Stimulated activated CD4-positive, alpha-beta T cell treated with anti-CD3 and anti-CD28 coated beads, Interleukin-15, amount 100 ng/mL, for 1 hour (primary cell): ENCODE measurements at places on chromosomes 12 and 14.

DNA sequence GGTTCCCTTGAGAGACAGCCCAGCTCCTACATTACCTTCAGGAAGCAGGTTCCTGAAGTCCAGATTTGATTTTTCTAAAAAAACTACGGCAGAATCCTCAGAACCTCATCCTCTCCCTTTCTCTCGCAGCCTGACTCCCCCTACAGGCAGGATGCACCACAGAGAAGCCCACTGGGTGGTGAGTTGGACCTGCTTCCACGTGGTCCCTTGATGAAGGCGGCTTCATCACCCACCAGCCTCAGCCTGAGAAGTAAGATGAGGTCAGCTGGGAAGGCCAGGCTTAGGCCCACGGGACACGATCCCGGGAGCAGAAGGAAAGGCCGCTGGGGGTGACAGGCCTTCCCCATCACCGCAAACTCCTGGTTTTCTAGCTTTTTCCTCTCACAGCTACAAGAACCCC is 83.0 kb downstream of the ACTN1 start:
- DNase-seq, result no peak

DNA sequence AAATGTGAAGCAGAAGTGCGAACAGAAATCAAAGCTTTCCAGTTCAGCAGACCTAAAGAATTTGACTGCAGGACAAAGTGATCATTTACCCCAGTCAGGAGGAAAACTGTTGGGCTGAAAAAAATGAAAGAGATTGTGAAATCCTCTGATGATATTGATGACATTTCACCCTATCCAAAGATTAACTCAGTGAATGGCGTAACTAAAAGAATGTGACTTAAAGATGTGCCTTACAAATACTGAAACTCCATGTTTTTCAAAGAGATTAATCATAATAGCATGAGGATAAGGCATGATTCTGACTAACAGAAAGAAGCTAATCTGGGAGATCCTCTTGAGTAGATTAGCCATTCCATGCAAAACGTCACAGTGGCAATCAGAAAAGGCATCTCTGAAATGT is 225.6 kb downstream of the DUSP6 start:
- DNase-seq, result no peak

DNA sequence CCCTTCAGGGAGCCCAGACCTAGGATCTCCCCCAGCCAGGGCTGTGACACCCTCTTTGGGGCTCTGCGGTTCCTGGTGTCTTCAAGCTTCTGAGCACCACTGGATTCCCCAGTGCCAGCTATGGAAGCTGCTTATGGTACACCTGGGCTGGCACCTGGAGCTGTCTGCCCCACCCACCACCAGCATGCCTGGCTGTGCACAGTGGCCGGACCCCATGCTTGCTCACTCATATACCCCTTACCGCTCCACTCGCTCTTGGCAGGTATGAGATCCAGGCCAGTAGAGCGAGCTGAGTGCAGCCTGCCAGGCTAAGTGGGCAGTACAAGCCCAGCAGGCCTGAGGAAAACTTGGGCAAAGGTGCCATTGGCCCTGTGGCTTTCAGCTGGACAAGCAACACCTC is 114.0 kb downstream of the DACT1 start:
- no peak for DNase-seq

GRCh38 chr14:64507376-64508156 is 3.0 kb downstream of the ZBTB1 start:
- no peak for DNase-seq

- no peak for DNase-seq
Observed at GRCh38 chr12:52204931-52205505, 13.2 kb upstream of the KRT80 start.

DNA sequence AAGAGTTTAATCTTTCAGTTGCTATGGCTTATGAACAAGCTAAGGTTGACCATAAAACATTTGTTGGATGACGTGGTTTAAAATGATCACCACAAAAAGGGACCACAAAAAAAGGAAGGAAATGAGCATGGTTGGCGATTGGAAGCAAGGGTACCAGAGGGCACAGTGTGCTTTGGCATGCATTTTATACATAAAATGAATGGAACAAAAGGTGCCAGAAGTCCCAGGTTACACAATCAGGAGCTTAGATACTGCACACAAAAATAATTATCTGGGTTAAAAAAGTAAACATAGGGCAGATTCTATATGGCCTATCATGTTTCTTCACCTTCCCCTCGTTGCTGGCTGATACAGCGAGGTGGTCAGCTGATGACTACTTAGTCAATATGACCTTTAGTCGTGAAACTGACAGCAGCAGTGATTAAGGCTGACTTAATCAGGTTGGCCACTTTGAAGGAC is 50.7 kb downstream of the ZC3H14 start:
- no peak for DNase-seq

GRCh38 chr12:58066296-58066695 is 124.9 kb downstream of the ATP23 start:
- no peak for DNase-seq

DNA sequence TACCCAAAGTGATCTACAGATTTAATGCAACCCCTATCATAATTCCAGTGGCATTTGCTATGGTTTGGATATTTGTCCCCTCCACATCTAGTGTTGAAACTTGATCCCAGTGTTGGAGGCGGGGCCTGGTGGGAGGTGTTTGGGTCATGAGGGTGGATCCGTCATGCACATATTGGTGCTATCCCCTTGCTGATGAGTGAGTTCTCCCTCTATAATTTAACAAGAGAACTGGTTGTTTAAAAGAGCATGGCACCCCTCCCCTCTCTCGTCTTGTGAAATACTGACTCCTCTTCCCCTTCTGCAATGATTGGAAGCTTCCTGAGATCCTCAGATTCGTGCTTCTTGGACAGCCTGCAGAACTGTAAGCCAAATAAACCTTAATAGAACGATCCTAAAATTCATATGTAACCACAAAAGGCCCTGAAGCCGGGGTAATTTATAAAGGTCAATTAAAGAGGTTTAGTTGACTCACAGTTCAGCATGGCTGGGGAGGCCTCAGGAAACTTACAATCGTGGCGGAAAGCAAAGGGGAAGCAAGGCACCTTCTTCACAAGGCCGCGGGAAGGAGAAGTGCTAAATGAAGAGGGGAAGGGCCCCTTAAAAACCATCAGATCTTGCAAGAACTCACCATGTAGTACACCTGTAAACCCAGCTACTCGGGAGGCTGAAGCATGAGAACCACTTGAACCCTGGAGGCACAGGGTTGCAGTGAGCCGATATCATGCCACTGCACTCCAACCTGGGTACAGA is 41.2 kb downstream of the SLC39A9 start:
- DNase-seq, result no peak

GRCh38 chr14:52835122-52835903 is 43.9 kb upstream of the GNPNAT1 start:
- no peak for DNase-seq

DNA sequence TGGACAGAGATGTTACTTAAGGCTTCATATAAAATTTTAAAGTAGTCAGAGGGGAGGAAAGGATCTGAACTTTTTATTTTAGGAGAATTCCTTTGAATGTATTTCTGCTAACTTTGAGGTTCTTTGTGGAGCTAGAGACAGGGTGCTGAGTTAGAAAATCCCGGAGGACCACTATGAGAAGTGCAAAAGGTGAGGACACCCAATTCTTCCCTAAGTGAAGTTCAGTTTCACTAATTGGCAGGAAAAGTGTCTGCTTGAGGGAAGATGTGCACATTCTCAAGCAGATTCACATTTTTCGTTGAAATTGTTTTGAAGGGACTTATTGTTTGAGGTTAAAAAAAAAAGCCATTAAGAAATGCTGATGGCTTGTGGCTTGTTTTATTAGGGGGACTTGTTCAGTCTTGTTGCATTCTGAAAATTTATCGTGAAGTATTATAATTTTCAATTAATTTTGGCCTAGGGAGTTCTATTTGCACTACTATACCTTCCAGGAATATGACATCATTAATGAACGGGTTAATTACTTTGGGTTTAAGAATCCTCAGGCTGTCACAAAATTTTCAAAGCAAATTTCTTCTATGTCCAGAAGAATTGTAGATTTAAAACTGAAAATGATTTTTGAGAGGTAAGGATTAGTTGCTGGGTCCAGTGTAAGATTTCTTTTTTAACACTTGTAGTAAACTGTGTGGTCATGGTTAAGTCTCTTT is 1.8 kb downstream of the PCNX1 start:
- DNase-seq, result no peak

DNA sequence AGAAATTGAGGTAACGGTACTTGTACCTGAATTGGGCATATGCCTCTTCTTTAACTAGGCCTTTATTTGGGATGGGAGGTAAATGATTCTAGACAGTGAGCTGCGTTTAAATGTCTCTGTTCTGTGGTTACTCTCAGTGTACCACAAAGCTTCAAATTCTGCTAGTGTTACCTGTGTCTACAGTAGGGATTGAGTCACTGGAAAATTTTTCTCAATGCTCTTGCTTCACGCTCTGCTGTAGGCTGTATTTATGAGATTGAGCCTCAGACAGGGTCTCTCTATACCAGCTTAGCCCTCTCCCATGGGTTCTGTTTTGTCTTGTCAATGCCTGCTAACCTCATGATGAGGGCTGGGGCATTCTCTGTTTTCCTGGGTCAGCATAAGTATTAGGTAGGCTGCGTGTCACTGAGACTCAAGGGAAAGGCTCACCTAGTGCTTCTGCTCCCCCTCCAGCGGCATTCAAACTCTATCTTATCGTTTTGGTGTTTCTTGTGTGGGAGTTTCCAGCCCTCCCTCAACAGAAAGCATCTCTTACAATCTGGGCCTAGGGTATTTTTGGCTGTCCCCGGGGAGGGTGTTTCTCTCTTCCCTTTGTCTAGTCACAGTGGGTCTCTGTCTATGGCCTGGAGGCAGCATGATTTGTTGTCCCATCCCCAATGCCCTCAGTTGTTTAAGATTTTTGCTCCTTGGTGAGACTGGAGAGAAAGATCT is 285.8 kb downstream of the ADGRD1 start:
- no peak for DNase-seq

DNA sequence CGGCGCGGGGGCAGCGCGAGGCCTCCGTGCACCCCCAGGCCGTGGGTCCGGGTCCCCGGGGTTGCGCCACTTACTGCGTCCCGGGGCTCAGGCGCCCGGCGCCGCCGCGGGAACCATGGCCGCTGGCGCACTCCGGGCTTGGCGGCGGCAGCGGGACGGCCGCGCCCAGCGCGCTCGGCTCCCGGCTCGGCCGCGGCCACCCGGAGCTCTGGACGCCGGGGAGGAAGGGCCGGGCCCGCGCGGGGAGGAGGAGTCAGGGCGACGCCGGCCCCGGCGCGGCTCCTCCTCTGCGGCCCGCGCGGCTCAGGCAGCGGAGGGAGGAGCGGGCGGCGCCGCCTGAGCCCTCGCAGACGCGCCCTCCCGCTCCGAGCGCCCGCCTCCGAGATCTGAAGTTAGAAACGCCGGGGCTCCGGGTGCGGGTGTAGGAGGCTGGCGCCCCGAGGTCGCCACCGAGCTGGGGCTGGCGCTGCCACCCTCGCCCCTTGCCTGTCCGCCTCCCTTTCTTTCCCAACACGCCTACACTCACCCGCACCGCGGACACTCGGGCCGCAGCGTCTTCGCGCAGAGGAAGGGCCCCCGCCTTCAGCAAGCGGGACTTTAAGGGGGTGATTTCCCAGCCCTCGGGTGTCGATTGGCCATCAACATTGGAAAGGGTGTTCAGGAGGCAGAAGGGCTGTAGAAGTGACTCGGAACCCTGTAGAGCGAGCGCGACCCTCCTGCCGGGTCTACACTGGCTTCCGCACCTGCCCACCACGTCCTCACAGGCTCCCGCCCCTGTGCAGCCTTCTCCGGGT is at the start of gene NIN:
TSS of gene NIN (minus strand) at position 231 of the 794 bp plus-strand sequence. CDS start 9,106 bp downstream, outside the sequence.
- peak; percentile 60 for DNase-seq

DNA sequence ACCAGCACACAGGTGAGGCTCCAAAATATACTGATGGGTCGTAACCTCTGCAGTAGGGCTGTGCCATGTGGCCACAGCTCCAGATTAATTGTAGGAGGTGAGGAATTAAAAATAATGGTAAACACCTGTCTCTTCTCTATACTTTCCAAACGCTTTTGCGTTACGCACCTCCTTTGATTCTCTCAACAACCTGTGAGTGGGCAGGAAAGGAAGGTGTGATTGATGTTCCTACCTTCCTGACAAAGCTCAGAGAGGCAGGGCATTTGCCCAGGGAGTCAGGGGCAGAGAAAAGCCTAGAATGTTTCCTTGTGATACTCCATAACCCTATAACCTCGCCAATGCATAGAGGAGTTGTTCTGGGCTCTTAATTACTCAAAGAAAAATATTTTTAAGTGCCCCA is 124.9 kb downstream of the PRMT8 start:
- DNase-seq, result no peak

DNA sequence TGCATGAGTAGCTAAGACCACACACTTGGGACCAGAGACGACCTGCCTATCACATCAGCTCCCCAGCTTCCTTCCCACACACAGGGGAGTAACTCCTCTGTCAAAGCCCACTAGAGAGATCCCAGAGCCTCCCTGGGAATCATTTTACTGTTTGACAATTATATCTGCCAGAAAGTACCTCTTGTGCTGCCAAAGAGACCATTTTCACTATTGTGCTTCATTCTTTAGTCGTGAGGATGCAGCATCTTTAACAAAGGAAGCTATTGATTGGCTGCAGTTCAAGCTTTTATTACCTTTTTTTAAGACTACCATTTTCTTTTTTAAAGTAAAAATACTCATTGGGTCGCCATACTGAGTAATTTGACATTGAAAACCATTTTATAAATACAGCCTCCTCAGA is 194.5 kb upstream of the RGS6 start:
- no peak for DNase-seq

GRCh38 chr12:25957793-25958427 is 572 bp upstream of the RASSF8 start:
- DNase-seq, result no peak

- no peak for DNase-seq
Observed at GRCh38 chr12:10241727-10242126, 29.1 kb downstream of the GABARAPL1 start.

GRCh38 chr12:109347589-109347988 is at the start of gene MYO1H:
TSS of gene MYO1H (plus strand) at chr12:109347900. CDS start at chr12:109347961, 61 bp downstream.
- no peak for DNase-seq

GRCh38 chr14:67357969-67358354 is 1.6 kb downstream of the ATP6V1D start:
- DNase-seq, result no peak

- DNase-seq, result no peak
Observed at GRCh38 chr12:5008661-5009060, 35.0 kb upstream of the KCNA5 start.

DNA sequence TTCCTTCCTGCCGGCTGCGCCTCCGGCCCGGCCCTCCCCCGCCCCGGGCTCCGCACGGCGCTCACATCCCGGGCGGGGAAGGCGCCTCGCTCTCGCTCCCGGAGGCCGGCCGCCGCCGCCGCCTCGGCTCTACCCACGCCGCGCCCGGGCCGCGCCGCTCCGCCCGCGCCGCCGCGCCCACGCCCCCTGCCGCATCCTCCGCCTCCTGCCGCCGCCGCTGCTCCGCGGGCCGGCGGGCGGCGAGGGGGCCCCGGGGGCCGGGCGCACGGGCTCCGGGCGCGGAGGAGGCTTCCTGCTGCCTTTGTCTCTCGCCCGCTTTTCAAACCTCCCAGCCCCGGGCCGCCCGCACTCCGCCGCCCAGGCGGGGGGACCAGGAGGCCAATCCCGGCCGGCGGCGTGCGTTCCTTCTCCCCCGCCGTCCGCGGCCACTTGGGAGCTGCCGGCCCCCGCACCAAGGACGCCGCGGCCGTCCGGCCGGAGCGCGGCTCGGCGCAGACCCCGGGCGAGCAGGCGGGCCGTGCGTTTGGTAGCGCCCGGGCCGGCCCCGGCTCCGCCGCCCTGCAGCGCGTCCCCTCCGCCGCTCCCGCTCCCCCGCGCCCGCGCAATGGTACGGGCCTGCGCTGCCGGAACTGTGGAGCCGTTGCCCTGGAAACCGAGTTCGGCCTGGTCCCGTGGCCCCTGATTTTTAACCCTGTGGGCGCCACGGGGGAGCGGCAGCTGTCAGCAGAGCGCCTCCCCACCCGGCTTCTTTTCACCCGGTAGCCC is at the start of gene FBXL14:
TSS of gene FBXL14 (minus strand) at position 321 of the 765 bp plus-strand sequence. CDS start 515 bp downstream, outside the sequence.
- DNase-seq, result peak; percentile 82

- no peak for DNase-seq
Observed at GRCh38 chr14:70780396-70781075, 28.8 kb downstream of the MAP3K9 start.
